ENCODE measurements at places on chromosomes 12 and 14.

DNA sequence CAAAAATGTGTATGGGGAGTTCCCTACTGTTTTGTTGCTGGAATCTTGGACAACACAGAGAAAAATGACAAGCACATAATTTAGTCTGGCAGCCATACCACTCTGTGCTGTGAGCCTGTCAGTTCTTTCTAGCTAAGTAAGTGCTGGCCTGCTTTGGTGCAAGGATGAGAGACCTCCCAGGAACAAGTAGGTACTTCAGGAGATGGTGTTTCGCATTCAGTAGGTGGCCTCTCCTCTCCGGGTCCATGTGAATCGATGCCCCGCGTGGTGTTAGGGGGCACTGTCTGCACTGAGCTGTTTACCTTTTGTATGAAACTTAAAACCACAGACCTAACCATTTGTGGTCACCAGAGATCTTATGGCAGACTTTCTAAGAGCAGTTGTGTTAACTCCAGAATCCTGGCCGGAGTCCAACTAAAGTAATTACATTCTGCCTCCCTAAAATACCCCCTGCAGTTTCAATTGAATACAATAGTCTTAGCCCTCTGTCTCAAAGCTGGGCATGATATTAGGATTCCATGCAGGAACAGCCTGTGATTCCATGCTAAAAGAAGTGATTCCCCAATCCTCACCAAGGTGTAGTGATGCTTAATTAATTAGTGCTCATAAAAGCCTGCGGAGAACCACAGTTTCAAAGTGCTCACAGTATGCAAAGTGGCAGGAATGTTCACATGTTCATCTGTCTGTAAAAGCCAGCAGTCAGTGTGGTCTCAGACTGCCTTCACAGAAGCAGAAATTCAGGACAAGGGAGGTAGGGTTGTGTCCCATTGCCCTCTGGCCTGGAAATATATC, 64.2 kb downstream of the LLPH start:
- DNase-seq, result no peak

GRCh38 chr14:89481196-89481595, 64.2 kb upstream of the FOXN3 start:
- DNase-seq, result peak; percentile 54

DNA sequence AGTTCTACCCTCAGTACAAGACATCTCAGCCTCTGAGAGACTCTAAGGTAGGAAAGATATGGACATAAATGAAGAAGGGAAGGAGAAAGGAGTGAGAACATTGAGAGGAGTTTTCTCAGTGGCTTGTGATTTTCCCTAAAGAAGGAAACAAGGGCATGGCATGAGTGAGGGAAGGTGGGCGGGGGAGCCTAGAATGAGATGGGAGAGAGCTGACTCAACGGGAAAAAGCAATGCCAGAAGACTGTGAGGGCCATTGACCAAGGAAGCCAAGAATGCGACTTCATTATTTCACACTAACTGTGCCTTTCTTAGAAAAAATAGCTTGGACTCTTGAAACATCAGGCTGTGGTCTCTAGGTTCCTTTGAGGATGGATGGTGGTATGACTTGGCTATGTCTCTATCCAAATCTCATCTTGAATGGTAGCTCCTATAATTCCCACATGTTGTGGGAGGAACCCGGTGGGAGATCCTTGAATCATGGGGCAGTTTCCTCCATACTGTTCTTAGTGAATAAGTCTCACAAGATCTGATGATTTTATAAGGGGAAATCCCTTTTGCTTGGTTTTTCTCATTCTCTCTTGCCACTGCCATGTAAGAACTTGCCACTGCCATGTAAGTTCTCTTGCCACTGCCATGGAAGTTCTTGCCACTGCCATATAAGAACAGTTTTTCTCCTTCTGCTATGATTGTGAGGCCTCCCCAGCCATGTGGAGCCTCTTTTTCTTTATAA, 279.6 kb downstream of the NUAK1 start:
- no peak for DNase-seq

DNA sequence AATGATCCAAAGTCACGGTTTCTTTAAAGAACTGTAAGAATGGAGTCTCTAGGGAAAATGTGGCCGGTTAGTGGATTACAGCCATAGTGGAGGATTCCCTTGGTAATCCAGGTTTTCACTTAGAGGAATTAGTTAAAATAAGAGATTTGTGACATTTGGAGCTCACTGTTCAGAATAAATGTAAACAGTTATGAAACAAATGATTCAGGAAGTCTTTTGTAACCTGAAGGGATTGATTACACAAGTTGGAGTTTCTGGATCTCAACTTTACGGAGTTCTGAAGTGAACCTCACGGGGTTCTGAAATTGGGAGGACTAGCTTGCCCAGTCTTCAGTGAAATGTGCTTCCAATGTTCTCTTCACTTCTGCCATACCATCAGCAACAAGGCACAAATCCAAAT, 234.4 kb upstream of the FKBP4 start:
- DNase-seq, result no peak

DNA sequence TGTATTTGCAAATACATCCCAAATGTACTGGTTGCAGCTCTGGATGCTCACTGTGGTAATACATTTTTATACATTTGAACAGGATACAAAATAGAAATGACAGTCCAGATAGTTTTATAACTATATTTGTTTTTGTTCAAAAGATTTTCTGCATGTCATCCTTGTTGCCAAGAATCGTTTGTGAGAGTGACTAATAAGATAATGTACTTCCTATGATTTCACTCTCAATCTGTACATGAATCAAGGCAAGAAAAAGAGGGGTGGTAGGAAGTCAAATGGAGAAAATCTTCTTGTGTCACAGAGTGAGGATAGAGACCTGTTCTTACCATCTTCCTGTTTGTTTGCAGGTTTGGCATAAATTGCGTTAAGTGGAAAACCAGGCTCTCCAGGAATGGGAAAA, 13.9 kb downstream of the ARPC3 start:
- no peak for DNase-seq

Data from tibial nerve (tissue), 4 donors.